Activated naive CD4-positive, alpha-beta T cell treated with anti-CD3 and anti-CD28 coated beads for 36 hours (primary cell): ENCODE measurements at places on chromosomes 6 and 20. TPM values are rescaled to one million over a fixed set of nuclear protein-coding genes. Genes with fewer than 3 reads are reported as not detected.

EYS gene
- not detected for total RNA-seq

DNA sequence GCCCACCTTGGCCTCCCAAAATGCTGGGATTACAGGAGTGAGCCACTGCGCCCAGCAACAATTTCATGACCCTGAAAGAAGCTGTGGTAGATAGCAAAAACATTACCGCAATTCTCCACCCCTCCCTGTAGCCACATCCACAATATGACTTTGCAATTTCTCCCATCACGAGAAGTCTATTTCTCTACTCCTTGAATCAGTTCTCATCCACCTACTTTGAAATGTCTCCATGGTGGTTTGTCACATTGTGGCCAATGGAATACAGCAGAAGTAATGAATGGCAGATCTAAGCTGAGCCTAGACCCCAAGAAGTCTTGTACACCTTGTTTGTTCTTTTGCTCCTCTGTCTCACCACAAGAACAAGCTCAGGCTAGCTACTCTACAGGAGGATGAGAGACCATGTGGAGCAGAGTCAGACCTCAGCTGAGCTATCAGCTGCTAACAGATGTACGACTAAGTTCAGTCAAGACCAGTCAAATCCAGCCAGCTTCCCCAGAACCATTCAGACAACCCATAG, 6.3 kb downstream of the OXT start:
- H3K27me3 ChIP-seq: peaks cover 17% of the 10 kb centered on the region
- no peaks in the 10 kb centered on the region for H3K36me3 ChIP-seq
- peak; percentile 49 for DNase-seq
- no peak overlapping the region for H3K27ac ChIP-seq
- peak overlapping the region; percentile 50 for H3K4me3 ChIP-seq
- H3K4me1 ChIP-seq: peaks cover 26% of the 10 kb centered on the region

DNA sequence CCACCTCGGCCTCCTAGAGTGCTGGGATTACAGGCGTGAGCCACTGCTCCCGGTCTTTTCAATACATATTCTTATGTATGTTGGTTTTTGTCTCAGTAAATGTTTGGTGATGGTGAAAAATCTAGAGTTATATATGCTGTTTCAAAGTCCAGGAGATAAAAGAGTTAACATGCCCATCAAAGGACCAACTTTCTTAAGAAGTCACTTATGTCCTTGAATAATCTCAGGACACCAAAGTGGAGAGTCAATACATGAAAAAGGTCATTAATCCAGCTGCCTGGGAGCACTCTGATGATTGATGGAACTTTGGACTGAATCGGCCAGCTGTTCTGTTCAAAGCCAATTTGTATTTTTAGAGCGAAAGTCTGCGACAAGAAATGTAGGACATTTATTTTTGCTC, 59.8 kb upstream of the HDAC2 start:
- no peak overlapping the region for H3K27ac ChIP-seq
- peaks cover 7% of the 10 kb centered on the region for H3K27me3 ChIP-seq
- no peak for DNase-seq
- no peaks in the 10 kb centered on the region for H3K36me3 ChIP-seq
- no peak overlapping the region for H3K4me3 ChIP-seq

DNA sequence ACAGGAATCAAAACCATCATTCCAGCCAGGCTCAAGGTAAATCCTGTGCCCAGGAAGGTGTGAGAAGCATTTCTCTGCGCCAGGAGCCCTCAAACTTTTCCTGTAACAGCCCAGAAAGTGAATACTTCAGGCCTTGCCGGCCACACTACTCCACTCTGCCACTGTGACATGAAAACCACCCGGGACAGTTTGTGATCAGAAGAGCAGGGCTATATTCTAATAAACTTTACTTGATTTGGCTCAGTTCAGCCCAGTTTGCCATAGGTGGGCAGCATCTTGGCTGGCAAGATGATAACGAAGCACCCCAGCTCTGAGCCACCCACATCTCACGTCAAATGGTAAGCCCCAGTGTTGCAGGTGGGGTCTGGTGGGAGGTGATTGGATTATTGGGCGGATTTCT, 249.4 kb downstream of the DLL1 start:
- DNase-seq: no peak
- H3K27ac ChIP-seq: no peak overlapping the region
- H3K4me1 ChIP-seq: no peaks in the 10 kb centered on the region
- H3K4me3 ChIP-seq: no peak overlapping the region
- H3K36me3 ChIP-seq: no peaks in the 10 kb centered on the region
- H3K27me3 ChIP-seq: peaks cover 2% of the 10 kb centered on the region

SLC23A2 gene
- total RNA-seq: 18.1 TPM
